GM12878 (cell line): ENCODE measurements at places on chromosomes 16 and 17. TPM values are rescaled to one million over a fixed set of nuclear protein-coding genes. Genes with fewer than 3 reads are reported as not detected.
A peak's percentile ranks its signal among the peaks of the same experiment; 100 is the strongest.

Gene CDH13
- not detected in 2 replicates for total RNA-seq

- no peak for DNase-seq
Observed at GRCh38 chr17:78793415-78793814, 11.3 kb upstream of the CYTH1 start.

DNA sequence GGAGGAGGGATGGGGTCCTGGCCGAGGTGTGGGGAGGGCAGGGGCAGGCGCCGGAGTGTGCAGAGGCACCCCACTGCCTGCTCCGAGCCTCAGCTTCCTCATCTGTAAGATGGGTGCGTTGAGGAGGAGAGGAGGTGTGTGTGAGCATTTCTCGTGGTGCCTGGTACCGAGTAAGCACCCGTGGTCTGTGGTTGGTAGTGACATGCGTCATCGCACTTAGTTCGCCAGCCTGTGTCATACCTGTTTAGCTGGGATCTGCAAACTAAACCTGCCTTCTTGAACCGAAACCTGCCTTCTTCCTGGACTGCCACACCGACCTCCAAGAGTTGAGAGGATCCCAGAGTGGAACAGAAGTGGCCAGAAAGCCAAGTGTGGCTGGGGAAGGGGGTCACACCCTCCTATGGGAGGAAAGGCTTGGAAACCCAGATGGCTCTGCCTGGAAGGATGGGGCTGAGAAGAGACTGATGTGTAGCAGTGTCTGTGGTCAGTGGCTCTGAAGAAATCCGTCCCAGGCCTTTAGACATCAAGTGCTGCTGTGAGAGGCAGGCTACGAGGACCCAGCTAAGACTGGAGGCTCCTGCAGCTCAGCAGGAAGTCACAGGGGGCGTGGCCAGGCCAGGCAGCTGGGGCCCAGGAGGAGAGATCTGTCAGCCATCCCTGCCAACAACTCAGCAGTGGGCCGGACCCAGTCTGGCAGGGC lies 162.6 kb upstream of the PLCG2 start:
- DNase-seq, result peak; percentile 54

DNA sequence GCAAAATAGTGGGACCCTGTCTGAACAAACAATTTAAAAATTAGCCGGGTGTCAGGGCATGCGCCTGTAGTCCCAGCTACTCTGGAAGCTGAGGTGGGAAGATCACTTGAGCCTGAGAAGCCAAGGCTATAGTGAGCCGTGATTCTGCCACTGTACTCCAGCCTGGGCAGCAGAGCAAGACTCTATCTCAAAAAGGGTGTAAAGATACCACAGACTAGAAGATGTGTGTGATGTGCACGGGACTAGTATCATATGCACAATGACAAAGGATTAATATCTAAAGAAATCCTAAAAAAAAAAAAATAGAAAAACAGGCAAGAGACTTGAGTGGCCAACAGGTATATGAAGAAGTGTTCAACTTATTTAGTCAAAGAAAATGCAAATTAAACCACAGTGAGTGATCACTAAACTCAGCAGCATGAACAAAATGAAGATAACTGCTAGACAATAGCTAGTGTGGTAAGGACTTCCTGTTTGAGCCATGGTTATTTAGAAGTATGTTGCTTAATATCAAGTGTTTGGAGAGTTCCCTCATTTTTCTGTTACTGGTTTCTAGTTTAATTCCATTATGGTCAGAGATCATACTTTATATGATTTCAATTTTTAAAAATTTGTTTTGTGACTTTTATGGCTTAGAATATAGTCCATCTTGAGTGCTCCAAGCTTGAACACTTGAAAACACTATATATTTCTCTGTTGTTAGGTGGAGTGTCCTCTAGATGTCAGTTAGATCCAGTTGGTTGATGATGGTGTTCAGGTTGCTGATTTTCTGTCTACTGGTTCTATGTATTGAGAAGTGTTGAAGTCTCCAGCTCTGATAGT lies 14.7 kb upstream of the SLX4 start:
- no peak for DNase-seq

Gene CEP295NL
- not detected in 2 replicates for total RNA-seq

DNA sequence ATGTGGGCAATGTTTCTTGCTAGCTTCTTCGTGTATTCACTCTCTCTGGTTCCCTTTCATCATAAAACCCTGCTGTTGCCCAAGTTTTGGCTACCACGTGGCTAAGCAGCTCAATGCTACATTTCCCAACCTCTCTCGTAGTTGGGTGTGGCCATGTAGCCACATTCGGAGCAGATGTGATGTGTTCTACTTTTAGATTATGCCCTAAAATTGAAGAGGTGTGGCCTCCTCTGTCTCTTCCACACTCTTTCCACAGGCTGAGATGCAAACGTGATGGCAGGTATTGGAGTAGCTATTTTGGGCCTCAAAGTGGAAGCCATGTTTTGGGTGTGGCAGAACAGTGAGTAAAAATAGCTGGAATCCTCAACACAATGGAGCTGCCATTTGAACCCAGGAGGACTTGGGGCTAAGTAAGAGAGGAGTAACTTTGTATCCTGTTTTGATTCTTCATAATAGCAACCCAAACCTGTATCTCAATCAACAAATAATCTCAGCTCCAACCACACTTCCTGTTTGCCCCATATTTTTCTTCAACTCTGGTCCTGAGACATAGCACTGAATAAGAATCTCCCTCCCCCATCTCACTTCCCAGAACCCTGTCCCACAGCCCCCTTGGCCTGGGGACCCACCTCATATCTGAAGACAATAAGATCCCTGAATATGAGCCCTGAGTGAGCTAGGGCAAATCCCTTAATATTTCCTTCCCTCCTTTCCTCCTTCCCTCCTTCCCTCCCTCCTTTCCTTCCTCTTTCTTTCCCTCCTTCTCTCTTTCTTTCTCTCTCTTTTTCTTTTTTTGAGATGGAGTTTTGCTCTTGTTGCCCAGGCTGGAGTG lies 4.0 kb downstream of the NUPR1 start:
- DNase-seq, result no peak

DNA sequence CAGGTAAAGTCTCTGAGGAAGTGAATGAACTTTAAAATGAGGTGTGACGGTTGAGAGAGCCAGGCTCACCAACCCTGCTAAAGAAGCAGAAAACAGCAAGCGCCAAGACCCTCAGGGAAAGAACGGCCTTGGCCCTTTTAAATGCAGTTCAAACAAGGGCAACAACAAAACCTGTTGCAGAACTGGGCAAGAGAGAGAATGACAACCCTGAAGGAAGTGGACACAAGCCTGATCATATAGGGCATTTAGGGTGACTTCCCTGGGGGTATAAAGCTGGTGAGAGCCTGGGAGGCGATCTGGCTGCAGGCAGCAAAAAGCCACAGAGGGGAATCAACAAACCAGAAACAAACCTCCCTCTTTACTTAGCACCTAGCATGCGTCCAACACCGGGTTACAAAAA lies 1.0 kb downstream of the CPPED1 start:
- DNase-seq, result no peak

Gene KRTAP3-1
- not detected in 2 replicates for total RNA-seq

DNA sequence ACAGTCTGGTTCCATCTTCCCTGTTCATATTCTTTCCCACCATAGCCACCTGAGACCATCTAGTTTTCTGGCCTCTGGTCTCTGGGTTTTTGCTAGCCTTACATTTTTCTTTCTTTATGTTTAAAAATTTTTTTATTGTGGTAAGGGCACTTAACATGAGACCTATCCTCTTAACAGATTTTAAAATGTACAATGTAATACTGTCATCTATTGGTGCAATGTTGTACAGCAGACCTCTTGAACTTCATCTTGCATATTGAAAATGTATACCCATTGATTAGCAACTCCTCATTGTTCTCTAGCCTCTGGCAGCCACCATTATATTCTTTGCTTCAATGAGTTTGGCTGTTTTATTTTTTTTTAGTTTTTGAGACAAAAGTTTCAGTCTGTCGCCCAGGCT lies 39.2 kb downstream of the ITGAM start:
- peak; percentile 15 for DNase-seq

Gene SPHK1
- total RNA-seq, result 0.77 and 1.3 TPM in 2 replicates

Gene RASD1
- not detected in 2 replicates for total RNA-seq

DNA sequence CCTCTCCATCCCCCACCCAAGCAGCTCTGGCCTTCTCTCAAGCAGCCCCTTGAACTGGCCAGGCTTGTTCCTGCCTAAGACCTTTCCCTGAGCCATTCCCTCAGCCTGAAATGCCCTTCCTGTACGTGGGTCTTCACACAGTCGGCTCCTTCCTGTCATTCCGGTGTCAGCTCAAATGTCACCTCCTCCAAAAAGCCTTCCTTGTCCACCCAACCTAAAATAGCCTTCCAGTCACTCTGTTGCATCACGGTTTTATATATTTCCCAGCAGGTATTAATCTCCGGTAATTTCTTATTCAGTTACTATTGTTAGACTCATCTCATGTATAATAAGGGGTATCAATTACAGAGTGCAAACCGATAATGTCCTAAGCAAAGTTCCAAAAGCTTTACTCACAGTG lies 51.8 kb downstream of the C17orf67 start:
- DNase-seq, result no peak

DNA sequence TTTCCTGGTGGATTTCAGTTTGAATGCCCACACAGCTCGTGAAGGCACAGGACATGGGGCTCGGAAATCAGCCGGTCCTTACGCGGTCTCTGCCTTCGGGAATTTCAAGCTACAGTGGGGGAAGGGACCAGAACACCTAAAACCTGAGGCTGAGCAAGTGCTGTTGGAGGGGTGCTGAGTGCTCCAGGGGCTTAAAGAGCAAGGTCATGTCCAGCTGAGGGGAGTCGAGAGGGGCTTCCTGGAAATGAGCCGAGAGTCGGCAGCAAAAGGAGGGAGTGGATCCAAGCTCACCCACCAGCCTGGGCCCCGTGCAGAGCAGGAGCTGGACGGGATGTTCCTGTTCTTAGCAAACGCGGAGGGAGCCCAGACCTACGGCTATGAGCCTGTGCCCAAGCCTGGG lies 73.2 kb upstream of the RPL38 start:
- no peak for DNase-seq

GRCh38 chr17:1737531-1738291 lies 5.0 kb upstream of the SERPINF2 start:
- DNase-seq, result no peak

Gene SPATA22
- total RNA-seq, result not detected in 2 replicates

GRCh38 chr16:764848-765487 lies 4.4 kb downstream of the MSLN start:
- no peak for DNase-seq

- no peak for DNase-seq
Observed at GRCh38 chr16:15547768-15548096, 95.2 kb downstream of the MARF1 start.

DNA sequence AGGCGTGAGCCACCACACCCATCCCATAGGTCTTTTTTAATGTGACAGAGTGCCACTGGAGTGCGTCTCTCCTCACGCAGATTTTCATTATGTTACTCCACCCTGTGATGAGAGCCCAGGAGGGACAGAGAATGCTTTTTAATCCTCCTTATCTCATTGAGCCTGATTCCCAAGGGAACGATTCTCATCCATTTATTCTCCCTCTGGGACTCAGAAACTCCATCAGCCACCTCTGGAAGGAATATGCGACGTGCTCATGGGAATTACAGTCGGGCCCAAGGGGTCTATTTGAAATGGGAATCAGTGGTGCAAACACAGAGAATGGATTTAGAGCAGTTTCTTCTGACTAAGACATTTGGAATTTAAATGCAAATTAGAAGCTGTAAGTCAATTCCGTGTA lies 155.9 kb upstream of the HSBP1 start:
- DNase-seq, result no peak

DNA sequence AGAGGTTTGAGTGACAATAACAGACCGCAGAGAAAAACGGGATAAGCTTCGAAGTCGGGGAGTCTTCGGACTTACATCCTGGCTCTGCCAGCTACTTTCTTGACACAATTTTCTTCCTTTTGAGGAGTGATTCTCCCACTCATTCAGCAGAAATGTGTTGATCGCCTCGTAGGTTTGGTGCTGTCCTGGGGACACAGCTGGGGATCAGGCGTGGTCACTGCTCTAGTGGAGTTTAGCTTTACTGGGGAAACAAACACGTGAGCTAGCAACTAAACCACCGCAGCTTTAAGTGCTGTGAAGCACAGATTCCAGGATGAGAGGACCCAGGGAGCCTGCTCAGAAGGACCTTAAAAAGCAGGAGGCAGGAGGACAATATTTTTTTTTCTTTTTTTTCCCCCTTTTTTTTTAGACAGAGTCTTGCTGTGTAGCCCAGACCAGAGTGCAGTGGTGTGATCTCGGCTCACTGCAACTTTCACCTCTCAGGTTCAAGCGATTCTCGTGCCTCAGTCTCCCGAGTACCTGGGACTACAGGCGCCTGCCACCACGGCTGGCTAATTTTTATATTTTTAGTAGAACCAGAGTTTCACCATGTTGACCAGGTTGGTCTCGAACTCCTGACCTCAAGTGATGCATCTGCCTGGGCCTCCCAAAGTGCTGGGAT lies 858 bp downstream of the NUBP1 start:
- no peak for DNase-seq

GRCh38 chr16:84139628-84140258 lies 5.2 kb downstream of the HSDL1 start:
- DNase-seq, result no peak

- DNase-seq, result no peak
Observed at GRCh38 chr17:4950075-4950745, 709 bp upstream of the ENO3 start.

DNA sequence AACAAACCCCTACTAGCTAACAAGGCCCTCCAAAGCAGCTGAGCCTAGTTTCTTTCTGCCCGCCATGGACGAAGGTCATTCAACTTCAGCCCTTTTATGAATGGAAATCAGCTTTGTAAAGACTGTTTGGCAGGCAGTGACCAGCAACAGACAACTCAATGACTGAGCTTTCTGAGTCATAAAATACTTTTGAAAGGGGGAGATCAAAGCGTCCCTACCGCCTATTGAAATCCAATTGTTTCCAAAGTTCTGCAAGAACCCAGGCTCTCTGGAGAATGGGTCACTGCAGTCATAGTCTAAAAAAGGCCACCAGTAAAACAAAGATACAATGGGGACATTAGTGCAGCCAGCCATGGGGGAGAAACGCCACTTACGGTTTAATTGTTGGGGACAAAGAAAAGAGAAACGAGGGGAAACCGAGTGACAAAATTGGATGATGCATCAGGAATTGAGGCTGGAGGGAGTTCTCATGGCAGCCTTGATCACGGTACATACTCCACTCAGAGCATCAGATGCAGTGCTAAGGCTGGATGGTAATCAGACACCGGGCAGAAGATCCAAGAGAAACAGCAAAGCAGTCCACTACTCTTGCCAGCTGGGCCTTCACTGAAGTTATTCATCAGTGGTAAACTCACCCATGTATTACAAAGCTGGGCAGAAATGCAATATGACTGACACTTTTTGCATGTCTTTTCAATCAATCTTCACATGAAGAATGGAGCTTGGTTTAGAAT lies 9.8 kb downstream of the ADAMTS18 start:
- DNase-seq, result no peak

Gene SPOP
- 45.8 and 50.1 TPM in 2 replicates for total RNA-seq

- DNase-seq, result no peak
Observed at GRCh38 chr16:14424595-14424994, 205.5 kb downstream of the PARN start.

- no peak for DNase-seq
Observed at GRCh38 chr17:14748036-14748710, 447.3 kb downstream of the HS3ST3B1 start.

DNA sequence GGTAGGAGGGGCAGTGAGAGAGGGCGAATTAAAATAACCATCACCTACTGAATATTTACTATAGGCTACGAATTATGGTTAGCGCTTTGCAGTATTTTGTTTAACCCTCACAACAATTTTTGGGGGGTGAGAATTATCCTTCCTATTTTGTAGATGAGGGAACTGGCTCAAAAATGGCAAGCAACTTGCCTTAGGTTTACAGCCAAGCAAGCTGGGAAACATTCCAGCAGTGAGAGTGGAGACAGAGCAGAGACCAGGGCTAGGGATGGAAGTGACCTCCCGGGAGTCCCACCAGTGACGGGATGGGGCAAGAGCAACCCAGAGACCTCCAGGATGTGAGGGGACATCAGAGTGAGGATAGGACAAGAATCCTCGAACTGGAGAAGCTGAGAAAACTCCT lies 352 bp upstream of the VMO1 start:
- DNase-seq, result no peak
